ENCODE measurements at places on chromosomes 5 and 9.
A peak's percentile ranks its signal among the peaks of the same experiment; 100 is the strongest.

- peak; percentile 9 for DNase-seq
These were observed 41.9 kb downstream of the HSDL2 start for GRCh38 chr9:112421771-112422222.

- DNase-seq: no peak
These were observed 283.6 kb downstream of the EBF1 start for GRCh38 chr5:158816011-158816696.

DNA sequence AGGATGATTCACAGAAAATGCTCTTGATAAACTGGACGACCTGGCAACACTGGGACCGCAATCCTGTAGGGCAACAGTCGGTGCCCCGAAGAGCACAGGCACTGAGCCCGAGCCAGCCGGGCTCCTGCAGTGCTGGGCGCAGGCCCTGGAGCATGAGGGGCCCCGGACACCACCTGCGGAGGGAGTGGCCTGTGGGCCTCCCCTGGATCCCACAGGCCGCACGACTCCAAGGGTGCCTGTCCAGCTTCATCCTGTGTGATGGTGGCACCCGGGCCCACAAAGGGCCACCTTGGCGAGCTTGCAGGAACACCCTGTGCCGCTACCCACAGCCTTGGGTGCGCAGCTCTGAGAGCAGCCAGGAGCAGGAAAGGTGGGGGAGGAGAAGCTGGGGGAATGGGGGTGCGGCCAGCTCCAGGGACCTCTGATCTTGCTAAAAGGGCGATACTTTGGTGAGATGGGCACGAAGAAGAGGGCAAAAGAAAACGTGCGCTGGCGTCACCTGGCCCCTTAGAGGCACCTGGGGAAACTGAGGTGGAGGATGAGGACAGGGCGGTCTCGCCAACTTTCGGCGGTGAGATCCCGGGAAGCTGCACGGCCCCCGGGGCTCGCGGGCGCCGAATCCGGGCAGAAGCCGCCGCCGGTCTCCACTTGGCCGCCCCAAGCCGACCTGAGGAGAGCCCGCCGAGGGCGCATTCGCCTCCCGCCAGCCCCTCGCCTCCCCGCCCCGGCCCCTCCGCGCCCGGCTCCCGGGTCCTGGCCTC, 722 bp downstream of the TBC1D9B start:
- DNase-seq: peak; percentile 42

DNA sequence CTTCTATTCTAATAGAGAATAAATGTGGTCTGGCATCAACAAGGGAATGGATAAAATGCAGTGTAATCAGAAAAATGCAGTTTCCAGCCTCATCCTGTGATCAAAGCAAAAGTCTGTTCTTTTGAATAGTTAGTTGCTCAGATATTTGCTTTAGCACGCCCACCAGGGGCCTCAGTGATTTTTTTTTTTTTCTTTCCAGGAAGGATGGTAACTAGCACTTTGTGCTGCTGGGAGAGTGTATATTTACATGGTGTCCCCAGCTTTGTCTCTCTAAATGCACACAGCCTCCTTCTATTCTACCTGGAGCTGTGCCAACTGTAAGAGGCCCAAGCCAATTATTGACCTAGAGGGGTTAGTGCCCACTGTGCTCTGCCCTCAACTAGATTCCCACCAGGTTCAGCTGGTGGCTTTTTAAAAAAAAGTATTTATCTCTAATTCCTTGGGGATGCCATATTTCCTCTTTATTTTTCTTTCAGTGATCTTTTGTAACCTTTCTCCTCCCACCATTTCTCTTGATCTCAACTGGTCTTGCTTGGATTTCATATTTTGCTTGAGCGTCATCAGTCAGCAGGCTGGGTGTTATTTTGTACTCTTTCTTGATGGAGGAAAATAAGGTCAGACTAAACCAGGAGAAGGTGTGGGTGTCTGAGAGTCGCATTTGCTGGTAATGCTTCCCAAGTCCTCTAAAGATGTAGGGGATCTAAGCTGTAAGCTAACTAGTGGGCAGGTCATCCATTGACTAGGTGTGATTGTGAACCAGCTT, 193.0 kb upstream of the C9orf72 start:
- no peak for DNase-seq

GRCh38 chr5:88145221-88145610, 123.4 kb downstream of the TMEM161B start:
- DNase-seq: no peak

Measured in epithelial cell of esophagus (primary cell).